ENCODE measurements at places on chromosomes 5 and 9.

DNA sequence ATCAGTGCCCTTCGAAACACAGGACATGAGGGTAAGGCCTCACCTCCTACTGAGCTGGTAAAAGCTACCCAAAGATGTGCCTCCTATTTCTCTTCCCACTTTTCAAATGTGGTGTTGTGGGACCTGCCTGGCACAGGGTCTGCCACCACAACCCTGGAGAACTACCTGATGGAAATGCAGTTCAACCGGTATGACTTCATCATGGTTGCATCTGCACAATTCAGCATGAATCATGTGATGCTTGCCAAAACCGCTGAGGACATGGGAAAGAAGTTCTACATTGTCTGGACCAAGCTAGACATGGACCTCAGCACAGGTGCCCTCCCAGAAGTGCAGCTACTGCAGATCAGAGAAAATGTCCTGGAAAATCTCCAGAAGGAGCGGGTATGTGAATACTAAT, 1.9 kb downstream of the IRGM start:
- DNase-seq = no peak

GRCh38 chr5:150461231-150461630, 11.7 kb upstream of the RPS14 start:
- DNase-seq = no peak

- no peak for DNase-seq
These were observed 40.2 kb upstream of the RAB3C start for GRCh38 chr5:58542709-58543108.

GRCh38 chr5:119270960-119271757, 84.7 kb upstream of the TNFAIP8 start:
- DNase-seq = no peak

DNA sequence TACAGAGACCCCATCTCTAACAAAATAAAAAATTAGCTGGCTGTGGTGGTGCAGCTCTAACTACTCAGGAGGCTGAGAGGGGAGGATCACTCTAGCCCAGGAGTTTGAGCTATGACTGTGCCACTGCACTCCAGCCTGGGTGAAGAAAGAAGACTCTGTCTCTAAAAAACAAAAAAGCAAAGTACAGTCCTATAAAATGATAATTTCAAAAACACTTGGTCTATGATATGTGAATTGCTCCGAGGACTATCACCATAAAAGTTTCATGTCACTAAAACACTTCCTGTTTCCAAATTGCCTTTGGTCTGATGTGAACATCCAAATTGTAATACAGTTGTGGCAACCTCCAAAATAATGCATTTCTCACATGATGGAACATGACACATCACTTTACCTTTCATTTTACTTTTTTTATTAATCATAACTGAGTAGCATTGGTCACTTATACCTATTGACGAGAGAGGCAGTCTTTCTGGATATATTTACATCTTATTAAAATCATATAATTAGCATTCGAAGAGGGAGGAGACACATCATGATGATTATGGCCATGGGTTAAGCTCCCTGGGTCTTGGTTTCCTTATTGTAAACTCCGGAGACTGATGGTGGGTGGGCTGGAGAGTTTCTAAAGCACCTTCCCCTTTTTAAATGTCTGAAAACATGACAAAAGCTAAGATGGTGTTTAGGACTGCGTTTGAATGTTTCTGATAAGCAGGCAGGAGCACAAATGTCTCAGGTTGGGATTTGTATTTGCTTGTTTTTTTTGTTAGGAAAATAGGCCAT, 25.8 kb upstream of the CD180 start:
- no peak for DNase-seq

DNA sequence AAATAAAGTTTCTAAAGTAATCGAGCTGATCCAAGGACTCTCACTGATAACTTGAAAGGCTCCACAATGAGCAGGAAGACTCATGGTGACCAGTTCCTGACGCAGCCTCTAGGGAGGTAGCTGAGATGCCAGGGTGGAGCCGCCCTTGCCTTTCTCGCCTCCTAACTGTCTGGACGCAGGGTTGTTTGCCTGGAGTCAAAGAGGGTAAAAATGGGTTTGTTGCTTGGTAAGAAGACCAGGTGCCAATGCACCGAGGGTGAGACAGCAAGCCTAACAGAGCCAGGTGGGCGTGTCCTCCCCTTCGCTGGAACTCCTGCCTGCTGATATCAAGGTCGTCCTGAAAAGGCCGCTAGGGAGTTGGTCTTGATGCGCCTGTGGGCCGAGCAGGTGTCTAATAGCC, 48.6 kb upstream of the FCN1 start:
- DNase-seq = no peak

GRCh38 chr5:178525906-178526732, 64.1 kb downstream of the COL23A1 start:
- DNase-seq = no peak

DNA sequence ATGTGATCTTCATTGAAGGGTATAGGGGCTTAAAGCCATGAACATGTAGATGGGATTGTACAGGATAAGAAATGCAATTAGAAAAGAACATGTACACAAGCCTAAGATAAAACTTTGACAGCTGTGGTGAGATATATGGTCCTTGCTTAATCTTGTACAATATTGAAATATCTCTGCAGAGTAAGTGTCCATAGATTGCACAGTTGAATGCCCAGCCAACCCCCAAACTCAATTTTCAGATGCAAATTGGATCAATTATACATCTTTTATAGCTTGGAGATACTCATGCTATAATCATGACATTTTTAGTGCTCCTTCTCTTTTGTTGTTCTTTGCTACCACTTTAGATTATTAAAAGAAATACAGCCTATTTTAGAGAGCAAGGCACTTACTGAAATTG, 59.5 kb upstream of the CHSY3 start:
- no peak for DNase-seq

DNA sequence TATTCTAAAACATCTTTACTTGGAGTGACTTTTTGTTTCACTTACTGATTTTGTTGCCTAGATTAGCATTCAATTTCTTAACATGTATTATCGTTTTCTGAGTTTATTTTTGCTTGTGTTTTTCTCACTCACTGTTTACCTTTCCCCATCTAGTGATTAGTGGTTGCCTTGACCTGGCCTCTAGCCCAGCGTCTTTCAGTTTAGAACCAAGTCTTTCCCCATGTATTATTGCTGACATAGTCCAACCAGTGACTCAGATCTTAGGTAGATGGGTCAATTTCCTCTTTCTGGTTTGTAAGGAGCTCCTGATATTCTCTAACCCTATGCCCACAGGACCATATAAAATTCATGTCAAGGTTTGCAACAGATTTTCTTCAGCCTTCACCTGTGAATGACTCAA, 135.5 kb downstream of the PRR16 start:
- no peak for DNase-seq

DNA sequence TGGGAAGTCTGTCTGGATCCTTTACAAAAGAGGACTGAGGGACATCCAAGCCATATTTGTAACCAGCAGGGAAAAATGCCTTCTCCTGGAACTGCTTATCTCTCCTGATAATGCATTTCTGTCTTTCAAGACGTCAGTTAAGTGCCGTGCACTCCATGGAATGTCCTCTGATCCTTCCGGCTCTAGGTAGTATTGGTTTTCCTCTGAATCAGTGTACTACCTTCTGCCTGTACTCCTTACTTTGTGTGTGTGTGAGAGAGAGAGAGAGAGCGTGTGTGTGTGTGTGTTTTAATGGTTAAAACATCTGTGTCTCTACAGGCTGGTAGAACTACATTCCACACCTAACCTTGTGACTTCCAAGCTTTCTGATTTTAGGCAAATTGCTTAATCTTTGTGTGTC, 89.9 kb downstream of the PIP5K1B start:
- no peak for DNase-seq

DNA sequence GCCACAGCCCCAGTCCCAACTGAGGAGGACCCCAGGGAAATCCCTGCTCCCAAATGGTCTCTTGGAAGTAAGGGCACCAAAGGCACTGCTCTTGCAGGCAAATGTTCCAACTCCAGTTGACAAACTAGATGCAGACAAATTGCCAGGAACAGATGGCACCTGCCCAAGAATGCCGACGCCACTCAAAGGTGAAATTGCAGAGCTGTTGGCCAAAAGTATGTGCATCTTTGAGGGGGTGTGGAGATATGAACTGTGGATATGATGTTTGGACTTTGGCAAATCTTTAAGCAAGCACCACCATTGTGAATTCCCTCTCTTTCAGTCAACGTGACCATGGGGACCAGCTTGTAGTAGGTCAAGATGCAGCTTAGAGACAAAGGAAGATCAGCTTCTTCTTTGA, 12.0 kb upstream of the CPLX2 start:
- DNase-seq = no peak

DNA sequence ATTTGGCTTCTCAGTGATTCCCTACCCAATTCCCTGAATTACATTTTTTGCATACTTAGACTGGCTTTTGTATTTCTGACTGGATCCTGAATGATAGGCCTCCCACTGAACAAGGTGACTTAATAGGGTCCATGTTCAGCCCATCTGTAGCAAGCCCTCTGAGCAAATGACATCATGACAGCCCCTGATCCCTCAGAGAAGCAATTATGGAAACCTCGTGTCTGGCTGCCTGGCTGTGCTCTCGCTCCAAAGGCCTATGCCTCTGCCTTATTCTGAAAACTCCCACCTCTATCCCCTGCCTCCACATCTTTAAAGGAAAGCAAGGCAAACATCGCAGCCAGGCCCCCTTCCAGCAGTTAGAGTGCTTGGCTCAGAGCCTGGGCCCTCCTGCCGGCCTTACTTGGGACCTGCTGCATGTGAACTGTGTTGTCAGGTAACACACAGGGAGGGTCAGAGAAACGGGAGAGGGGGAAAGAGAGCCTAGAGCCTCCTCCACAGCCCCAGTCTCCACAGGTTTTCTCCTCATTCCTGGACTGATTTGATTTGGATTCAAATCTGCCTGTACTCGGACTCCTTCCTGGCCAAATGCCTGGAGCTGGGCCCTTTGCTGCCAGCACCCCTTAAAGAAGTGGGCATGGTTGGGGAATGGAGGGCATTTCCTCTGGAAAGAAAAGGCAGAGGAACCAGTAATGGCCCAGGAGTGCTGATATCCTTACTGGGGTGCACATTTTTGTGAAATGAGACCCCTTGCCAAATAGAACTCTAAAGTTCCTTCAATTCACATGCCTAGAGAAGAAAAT, 3.8 kb downstream of the DCANP1 start:
- DNase-seq = no peak
